Stimulated activated CD8-positive, alpha-beta memory T cell treated with anti-CD3 and anti-CD28 coated beads, Interleukin-4, amount 100 ng/mL, for 1 hour (primary cell): ENCODE measurements at places on chromosomes 12 and 14.

DNA sequence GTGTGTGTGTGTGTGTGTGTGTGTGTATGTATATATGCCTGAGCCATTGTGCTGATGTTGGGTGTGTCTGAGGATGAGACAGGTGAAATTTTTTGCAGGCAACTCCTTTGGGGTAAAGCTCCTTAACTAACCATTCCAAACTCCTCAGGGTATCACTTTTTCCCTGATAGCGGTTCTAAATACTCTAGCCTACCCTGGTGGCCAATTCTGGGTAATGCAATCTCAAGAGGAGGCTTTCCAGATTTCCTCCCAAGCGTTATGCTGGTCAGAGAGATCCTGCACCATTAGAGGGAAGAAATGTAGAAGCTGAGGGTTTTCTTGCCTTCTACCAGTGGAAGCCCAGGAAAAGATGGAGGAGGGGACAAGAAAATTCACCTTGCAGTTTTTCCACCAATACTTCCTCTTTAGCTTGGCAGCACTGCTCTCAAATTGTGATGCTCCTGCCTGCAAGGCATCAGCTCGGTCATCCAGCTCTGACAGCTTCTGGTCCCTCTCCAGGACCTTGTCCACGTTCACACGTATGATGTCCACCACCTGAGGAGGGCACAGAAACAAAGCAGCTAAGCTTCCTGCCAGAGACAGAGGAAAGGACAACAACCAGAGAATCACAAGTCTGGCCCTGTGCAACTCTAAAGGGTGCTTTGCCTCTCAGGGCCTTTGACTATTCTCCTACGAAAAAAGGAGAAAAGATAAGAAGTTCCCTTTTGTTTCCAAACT is 4.9 kb downstream of the VAMP1 start:
- no peak for DNase-seq

DNA sequence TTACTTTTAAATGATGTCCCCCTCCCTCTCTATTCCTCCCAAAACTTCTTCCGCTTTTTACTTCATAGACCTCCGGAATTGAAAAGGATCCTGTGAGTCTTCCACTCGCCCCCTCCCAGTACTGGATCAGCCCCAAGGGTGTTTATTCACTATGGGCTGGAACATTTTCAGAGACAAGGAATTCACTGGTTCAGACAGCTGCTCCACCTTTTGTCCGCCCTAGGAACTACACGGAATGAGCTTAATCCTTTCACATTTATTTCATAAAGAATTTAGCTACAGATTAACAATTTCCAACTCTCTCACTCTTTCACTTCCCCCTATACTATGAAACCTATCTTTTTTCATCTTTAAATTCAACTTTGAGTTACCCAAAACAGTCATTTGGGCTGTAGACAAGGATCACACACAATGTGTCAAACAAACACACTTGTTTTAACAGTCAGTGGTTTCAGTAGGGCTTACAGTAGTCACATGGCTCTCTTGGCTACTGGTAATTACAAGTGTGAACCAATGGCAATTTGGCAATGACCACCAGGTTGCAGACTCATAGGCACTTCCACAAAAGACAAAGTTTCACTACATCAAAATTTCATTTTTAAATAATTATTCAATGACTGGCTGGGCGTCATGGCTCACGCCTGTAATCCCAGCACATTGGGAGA is 20.6 kb downstream of the CNIH1 start:
- DNase-seq = no peak

DNA sequence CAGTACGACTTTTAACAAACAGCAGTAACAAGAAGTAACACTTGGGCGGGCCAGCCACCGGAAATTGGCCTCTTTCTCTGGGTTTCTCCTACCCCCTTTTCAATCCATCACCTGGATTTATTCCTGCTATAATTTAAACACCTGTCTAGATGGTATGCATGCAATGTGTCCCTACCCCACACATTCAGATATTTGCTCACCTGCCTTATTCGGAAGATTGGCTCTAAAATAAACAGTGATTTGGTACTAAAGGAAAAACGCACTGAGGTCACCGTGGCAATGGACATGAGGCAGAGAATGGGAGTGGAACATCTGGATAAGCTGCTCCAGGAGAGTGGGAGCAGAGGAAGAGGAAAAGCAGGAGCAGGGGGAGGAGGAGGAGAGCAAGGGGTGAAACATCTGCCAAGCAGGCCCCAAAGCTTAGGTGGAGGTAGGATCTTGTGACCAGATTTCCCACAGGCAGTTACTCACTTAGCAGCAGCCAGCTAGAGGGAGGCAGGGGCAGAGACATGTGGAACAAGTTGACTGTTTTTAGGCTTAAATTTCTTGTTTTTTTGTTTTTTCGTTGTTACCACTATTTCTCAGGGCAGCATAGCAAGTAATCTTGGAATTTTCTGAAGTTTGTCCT is 150.9 kb downstream of the TTLL5 start:
- DNase-seq = no peak

- DNase-seq = no peak
Observed at GRCh38 chr12:55797068-55797467, 20.5 kb downstream of the SARNP start.

- DNase-seq = no peak
Observed at GRCh38 chr14:77529963-77530362, 31.3 kb upstream of the ISM2 start.
